ENCODE measurements at places on chromosomes 7 and 10.

GRCh38 chr10:71078454-71079145 is 133.8 kb upstream of the UNC5B start:
- DNase-seq, result no peak

GRCh38 chr7:132893560-132893959 is 188.3 kb downstream of the CHCHD3 start:
- DNase-seq, result no peak

GRCh38 chr7:98557538-98558031 is 59.5 kb upstream of the NPTX2 start:
- DNase-seq, result no peak

DNA sequence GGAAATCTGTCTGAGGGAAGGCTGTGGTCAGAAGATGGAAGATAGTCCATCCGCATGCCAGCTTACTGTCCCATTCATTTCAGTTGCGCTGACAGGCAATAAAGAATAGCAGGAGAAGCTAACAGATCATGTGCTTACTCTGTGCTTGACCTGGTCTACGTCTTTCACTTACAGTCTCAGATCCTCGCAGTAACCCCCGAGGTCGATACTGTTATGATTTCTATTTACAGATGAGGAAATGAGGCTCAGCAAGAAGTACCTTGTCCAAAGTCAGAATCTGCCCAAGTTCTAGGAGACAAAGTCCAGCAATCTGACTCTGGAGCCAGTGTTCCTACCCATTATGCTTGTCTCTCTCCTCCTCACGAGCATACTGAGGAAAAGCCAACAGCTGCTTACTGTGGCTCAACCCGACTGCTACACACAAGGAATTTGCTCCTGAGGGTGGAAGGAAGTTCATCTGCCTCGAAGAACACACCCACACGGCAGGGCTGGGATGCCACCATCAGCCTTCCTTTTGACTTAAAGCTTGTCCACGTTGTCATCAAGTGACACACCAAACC is 74.2 kb downstream of the MINPP1 start:
- no peak for DNase-seq

DNA sequence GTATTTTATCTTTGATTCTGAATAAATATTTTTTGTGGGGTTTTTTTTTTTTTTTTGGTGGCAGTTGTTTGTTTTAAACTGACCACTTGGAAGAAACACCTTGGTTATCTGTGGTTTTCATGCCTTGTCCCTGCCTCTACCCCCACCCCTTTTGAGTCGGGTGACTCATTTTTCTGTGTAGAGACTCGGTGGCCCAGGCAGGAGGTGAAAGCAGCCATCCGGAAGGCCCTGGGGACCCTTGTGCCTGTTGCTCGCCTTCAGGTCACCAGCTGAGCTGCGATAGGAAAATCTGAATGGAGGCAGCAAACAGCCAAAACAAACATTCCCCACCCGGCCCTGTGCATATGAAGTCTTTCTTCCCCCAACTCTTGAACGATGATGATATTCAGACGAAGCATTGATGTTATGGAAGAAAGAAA is 22.8 kb downstream of the CYP17A1 start:
- no peak for DNase-seq

GRCh38 chr7:116431787-116432526 is 67.6 kb upstream of the CAV2 start:
- DNase-seq, result no peak

- DNase-seq, result no peak
These were observed 113.9 kb downstream of the DIP2C start for GRCh38 chr10:575402-576129.

DNA sequence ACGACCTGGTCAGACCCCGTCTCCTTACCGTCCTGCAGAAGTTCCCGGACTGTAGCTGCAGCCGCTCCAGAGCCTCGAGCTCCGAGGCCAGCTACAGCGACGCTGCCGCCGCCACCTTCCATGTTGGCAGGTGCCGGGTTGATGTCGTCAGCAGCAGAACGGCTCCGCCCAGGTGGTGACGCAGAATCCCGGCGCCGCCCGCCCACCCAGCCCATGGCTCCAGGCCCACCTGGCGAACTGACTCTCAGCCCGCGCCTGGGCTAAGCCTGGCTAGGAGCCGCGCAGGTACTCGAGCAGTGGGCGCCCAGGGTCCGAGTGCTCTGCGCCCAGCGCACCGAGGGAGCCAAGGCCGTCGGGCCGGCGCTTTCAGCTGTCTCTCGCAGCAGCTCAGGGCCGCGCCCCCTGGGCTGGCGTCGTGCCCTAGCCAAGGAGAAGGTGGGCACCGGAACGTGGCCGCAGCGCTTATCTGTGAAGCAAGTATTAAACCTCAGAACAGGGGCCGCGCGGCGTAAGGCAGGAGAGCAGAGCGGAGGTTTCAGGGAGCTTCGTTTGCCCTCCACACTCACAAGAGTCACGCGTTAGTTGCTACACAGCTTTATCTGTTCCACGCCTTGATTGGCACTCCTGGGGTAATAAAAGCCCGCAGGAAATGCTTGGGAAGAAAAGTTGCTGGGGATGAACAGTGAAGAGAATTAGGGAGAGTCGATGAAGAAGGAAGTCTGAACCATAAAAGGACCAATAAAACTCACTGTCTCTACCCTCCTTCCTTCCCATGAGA is at the start of the genes COG5 and DUS4L:
TSS of gene COG5 (minus strand) at position 146 of the 778 bp plus-strand sequence. CDS start at position 122, 24 bp downstream.
TSS of gene DUS4L (plus strand) at position 197 of the 778 bp plus-strand sequence. CDS start 3,100 bp downstream, outside the sequence.
- peak; percentile 70 for DNase-seq

DNA sequence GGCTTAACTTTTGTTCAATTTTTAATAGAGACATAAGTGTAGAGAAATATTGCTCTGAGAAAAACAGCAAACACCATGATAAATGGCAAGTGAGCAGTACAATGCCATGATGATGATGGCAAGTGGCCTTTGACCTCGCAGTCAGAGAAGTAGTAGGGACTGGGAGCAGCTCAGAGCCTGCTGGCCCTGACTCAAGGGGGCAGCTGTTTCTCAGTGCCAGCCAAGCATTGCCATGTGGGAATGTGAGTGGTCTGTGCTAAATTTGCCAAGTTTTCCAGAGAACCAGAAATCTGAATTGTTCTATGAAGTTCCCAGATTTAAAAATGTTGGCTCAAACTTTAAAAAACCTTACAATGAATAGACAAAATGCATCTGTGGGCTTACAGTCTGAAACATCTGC is 187.9 kb downstream of the BICC1 start:
- DNase-seq, result no peak

DNA sequence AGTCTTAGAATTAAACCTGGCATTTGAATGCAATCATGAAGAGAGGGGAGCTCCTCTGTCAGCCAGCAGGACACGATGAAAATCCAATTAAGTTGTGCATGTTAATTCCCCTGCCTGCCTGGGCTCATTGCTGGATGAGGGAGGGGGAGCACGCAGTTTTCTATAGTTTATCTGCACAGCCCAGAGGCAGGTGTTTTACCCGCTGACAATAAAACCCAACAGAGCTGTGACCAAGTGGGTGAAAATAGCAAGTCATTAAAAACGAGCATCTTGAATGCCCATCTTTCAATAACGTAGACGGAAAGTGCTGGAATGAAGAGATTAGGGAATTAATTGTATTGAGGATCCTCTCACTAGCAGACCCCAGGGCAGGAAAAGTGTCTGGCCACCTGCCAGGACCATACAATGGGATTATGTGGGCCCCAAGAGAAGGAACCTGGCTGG is 100.1 kb upstream of the FAM20C start:
- DNase-seq, result no peak

GRCh38 chr10:109743574-109743973 is 179.7 kb downstream of the XPNPEP1 start:
- no peak for DNase-seq

GRCh38 chr7:27329909-27330308 is 87.3 kb downstream of the EVX1 start:
- no peak for DNase-seq

DNA sequence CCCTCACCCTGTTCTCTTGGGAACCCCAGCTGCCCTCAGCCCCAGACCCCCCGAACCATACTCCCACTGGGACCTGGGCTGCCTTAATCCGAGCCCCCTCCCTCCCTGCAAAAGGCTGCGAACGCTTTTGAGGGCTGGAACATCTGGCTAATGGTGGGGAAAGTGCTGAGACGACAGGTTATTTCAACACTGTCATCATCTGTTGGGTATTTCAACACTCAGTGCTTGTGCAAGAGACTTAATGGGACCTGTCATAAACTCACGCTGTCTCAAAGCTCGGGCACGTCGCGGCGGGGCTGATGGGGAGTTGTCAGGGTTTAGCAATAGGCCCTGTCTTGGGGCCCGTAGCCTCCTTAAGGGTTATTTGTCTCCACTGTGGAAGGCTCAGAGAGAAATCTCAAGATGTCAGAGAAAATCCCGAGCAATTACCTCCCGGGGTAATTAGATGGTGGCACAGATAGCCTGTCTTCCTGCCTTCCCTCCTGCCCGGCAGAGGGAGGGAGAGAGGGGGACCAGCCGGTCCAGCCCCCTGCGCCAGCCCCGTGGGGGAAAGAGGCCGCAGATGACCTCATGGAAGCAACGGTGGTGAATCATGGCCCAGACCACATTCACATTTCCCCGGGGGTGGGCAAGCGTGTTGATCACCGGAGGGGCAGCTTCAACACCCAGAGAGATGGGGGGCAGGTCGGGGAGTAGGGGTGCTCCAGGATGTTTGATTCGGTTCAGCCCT is 88.7 kb upstream of the MYL10 start:
- DNase-seq, result no peak

DNA sequence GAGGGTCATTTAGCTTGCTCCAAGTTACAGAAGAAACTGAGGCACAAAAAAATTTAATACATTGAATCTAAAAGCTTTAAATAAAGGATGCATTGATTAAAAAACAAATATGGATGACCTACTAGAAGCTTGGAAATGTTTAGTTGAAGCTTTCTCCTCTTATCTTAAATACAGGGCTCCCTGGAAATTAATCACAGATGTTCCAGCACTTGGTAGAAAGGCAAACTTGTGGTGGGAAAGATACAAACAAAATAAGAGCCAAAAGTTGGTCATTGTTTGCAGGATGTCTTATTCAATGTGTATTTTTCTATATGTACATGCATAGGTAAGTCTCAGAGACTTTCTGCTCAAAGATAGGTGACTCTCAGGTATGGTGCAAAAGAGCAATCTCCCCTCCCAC is 40.7 kb upstream of the LYZL1 start:
- DNase-seq, result no peak

DNA sequence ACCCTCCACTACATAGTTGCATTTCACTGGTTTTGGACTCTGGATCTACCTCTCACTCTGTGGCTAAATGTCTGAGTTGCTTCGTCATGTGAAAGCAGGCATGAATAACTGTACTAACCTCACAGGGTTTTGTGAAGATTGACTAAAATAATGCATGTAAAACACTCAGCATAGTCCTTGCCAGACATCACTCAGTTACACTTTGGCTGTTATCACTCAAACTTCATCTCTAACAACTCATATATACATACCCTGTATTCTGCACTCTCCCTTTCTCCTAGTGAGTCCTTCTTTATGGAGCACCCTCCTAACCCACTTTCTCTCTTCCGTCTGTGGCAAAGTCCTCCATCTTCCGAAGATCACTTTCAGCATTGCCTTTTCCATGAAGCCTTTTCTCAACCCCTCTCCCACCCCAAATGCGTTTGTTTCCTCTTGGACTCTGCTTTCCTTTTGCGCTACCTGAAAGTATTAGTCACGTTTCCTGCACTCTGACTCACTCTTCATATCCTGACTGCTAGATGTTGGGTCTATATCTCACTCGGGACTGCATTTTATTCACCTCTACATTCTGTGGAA is 72.6 kb downstream of the OSBPL3 start:
- no peak for DNase-seq

DNA sequence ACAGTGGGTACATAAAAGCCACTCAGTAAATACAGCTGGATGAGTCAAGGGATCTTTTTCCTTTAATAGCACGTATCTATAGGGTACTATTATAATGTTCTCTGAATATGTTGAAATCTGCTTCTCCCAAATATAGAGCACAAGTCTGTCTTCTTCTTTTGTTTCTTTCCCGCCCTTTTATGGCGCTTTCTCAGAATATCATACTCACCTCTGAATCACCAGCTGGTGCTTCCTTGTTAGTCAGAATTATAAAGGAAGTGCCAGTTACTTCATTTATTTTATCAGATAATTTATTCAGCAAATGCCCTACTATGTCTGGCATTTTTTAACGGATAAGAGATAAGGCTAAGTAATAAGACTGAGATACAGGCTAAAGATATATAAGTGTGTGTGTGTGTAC is 772.9 kb downstream of the SORCS3 start:
- no peak for DNase-seq

GRCh38 chr10:28840971-28841370 is 163.7 kb downstream of the BAMBI start:
- no peak for DNase-seq

DNA sequence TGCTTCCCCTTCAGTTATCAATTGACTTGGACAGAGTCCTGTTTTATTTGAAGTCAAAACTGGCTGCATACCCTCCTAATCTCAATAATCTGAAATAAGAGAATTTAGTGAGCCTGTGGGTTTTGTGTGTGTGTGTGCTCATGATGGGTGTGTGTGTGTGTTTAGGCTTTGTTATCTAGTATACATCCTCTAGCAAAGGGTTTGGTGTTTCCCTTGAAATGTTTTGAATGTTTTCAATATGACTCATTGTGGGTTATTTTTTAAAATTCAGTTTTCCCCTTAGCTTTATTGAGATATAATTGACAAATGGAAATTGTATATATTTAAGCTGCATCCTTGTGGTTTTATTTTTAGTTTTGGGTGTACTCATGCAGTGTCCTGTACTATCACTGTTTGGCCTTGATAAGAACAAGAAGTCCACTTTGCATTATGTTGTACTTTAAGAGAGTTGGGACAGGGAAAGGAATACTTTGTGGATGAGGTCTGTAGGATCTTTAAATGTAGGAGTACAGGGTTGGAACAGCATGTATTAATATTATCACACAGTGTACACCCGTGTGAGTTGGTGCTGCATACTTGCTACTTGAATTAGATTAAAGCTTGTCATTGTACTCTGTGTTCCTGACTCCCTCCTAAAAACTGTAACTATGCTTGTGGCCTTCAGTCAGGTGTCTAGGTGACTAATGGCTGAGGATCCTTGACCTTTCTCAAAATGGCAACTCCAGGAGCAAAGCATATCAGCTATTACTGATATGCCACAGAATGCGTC is 58.3 kb downstream of the VCL start:
- no peak for DNase-seq

- DNase-seq, result no peak
These were observed 21.5 kb downstream of the TEX36 start for GRCh38 chr10:125661431-125661940.

GRCh38 chr10:126155528-126155927 is 232.7 kb downstream of the ADAM12 start:
- DNase-seq, result no peak

DNA sequence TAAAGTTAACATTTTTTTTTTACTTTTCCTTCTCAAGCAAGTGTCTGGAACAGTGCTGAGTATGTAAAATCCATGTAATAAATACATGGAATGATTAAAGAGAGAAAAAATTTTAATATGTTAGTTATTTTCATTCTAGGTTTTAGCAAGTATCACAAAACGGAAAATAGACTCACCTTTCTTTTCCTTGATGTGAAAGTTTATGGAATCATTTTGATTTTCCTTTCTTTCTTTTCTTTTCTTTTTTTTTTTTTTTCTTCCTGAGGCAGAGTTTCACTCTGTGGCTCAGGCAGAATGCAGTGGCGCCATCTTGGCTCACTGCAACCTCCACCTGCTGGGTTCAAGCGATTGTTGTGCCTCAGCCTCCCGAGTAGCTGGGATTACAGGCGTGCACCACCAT is 28.1 kb downstream of the SMNDC1 start:
- no peak for DNase-seq

- DNase-seq, result no peak
These were observed 33.6 kb upstream of the HDAC9 start for GRCh38 chr7:18461785-18462467.

- no peak for DNase-seq
These were observed 388.1 kb downstream of the PLXNA4 start for GRCh38 chr7:132187869-132188789.

Data from activated T-helper 1 cell treated with anti-CD3 and anti-CD28 coated beads, Interleukin-2, amount 50 U/mL, for 16 hours (primary cell).